ENCODE measurements at places on chromosomes 2 and 18.

GRCh38 chr18:62754026-62754425 is 38.7 kb downstream of the PHLPP1 start:
- DNase-seq: no peak

GRCh38 chr2:37143974-37144373 is 12.8 kb downstream of the EIF2AK2 start:
- no peak for DNase-seq

DNA sequence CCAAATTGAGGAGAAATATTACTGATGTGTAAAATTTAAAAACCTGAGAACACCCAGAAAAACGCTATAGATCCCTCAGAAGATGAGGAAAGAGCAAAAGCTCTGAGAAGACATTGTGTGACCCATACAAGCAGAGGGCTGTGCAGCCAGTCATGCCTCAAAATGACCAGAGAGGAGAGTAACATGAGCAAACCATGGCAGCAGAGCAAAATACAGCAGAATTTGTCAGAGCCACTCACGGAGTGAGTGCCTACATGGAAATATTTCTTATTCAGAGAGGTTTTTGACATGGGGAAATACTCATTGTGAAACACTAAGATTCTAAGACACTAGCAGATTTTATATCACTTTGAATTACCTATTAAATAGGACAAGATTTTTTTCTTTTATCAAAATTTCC is 96.8 kb upstream of the DNAJC10 start:
- no peak for DNase-seq

- no peak for DNase-seq
Observed at GRCh38 chr2:53536583-53537361, 230.8 kb upstream of the CHAC2 start.

- no peak for DNase-seq
Observed at GRCh38 chr2:68931799-68932198, 20.9 kb downstream of the GKN2 start.

Data from cerebellar nuclear complex (tissue), 1 donor.